ENCODE measurements at places on chromosomes 6 and 20.

DNA sequence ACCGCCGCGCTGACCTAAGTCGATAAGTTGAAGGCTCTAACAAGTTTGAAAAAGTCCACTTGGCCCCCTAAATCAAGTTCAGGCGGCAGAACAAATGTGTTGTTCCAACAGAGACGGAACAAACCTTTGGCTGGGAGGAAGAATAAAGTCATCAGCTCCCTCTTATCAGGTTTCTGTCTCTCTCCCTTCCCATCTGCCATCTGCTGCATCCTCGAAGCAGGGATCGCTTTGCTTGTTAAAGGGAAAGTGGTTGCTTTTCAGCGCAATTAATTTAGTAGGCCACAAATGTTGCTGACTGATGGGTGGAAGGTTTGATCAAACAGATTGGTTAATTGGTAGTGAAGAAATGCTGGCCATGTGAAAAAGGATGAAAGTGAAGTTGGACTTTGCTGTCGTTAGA is 64.3 kb downstream of the CDH4 start:
- DNase-seq = no peak

DNA sequence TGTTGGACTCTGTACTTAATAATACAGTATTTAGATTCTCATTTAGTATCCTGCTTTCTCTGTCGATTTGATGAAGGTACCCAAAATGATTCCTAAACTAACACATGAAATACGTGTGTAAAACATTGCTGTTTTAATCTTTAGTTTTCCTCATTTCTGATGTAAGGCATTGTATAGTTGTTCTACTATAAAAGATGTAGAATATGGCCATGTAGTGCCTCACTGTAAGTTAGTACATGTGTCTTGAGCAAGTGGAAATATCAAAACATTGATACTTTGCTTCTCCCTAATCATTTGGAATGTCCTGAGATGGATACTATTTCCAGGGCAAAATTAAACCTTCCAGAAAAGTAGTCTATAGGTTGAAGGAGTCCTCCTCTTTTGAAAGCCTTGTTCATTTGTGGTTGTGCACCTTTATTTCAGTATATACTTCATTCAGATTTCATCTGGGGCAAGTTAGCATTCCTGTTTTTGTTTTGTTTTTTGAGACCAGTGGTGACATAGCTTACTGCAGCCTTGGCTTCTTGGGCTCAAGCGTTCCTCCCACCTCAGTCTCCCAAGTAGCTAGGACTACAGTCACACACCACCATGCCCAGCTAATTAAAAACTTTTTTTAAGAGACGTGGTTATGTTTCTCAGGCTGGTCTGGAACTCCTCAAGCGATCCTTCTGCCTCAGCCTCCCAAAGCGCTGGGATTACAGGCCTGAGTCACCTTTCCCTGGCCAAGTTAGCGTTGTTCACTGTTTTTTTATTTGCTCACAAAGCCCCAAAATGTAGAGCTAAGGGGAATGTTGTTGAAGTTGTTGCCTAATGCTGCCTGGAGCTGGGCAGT is 11.6 kb downstream of the SRSF3 start:
- no peak for DNase-seq

DNA sequence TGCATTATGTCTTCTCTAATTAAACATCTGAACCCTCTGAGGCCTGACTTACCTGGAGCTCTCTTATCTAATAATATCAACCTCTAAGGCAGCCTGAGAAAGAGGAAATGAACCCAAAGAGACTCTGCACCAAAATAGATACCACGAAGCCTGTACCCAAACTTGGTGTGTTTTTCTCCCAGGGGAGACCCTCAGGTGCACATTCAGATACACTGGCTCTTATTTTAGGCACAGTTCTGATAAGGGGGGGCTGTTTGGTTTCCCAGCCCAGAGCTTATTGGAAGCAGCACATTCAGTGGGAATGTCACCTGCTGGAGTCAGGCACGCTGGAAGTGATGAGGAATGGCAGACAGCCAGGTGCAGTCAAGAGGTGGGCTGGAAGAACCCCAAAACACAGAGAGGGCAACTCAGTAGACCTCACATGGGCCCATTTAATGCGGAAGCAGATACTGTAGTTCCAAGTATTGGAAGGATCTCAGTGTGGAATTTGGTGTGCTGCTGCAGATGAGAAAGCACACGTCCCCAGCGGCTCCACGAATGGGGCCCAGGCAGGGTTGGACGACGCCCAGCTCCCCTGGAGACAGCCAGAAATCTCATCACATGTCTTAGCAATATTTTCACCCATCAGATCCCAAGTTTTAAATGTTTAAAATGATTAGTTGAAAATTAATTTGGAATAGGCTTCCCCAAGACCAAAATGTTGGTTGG is 9.7 kb upstream of the CCR6 start:
- no peak for DNase-seq

GRCh38 chr6:70524721-70525286 is 41.9 kb upstream of the SDHAF4 start:
- no peak for DNase-seq

DNA sequence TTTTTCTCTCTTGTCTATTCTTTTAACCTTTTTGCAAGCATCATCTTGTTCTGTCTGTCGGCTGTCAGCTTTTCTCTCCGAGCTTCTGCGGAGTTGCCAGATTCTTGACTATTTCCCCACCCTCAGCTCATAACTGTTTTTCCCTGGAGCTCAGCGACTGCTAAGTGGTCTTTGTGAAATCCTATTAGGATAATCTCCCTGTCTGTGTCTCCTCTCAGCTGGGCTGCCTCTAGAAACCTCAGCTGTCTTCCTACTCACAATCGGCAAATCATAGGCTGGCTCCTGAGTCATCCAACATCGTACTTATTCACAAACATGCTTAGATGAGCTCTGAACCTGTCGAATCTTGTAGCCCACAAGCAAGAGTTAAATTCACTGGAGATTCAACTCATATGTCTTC is 332.3 kb downstream of the PTPRT start:
- DNase-seq = no peak
